Activated CD8-positive, alpha-beta memory T cell treated with anti-CD3 and anti-CD28 coated beads, Interleukin-2, amount 50 U/mL, for 4 hours (primary cell): ENCODE measurements at places on chromosomes 1 and 21.
A peak's percentile ranks its signal among the peaks of the same experiment; 100 is the strongest.

DNA sequence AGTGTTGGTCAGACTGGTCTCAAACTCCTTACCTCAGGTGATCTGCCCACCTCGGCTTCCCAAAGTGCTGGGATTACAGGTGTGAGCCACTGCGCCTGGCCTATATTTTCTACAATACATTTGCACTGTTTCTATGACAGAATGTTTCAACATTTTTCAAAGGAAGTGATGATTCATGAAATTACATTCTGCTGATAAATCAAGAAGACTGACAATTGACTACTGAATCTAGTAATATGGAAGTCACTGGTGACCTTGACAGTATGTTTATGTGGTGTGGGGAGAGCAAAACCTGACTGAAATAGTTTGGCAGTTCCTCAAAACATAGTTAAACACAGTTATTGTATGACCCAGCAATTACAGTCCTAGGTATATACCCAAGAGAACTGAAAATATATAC is 18.1 kb downstream of the LRIF1 start:
- DNase-seq, result no peak

- DNase-seq, result no peak
These were observed 2.4 kb downstream of the ATP8B2 start for GRCh38 chr1:154327466-154328317.

DNA sequence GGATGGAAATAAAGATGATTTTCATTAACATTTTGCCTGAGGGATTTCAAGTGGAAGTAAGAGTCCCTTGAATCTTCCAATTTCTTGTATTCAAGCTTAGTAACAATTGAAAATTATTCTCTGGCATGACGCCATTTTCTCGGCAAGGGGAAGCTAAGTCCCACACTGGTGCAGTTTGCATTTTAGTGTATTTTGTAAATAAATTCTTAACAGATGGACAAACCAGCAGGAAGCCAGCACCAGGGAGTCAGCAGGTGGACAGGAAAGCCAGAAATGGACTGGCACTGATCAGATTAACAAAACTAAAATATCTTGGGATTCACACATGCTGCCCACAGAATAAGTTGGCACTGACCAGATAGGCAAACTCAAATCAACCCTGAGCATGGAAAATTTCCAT is 311.3 kb downstream of the LRRIQ3 start:
- DNase-seq, result no peak

DNA sequence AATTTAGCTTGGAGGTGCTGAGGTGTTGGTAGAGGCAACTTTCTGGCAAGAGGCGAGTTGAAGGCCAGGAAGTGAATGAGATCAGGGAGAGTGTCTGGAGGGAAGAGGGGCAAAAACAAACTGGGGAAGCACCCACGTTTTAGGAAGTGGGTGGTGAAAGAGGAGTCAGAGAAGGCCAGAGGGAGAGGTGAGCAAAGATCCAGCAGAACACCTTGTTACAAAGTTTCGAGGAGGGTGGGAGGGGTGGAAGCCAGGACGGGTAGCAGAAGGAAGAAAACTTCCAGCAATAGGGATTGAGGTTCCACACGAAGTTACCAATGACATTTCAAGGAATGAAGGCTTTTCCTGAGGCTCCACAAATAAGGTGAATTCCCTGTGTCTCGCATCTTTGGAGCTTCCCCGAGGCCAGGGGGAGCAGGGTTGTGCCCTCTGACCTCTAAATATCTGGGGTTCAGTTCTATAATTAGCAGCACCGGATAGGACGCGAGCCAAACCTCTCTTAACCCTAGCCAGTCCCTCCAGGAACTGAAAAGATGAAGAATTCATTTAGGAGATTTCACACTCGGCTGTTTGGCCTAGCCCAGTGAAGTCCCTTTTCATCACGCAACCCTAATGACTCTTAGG is 578 bp upstream of the SESN2 start:
- no peak for DNase-seq

DNA sequence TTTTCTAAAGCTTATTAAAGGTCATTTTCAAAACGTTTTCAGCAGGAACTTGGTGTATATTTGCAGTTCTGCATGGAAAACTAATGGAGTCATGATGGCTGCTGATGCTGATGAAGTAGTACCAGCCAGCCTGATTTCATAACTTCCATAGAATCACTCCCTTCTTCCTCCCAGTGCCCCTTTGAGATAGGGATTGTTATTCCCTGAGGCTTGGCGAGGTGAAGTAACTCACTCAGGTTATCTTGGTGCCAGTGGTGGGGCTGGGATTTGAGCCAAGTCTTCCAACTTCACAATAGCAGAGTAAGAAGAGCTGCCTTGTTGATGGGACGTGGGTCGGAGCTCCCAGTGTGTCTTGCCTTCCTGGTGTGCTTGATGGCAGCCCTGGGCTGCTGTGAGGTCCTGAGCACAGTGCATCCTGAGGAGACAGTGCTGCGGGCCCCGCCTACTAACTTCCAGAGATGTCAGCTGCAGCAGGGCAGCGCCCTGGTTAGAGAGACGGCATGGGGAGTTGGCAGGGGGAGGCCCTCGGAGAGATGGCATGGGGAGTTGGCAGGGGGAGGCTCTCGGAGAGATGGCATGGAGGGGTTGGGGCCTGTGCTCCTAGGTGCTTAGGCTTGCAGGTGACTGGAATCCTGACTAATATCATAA is 92.6 kb downstream of the PCBP3 start:
- DNase-seq, result no peak

GRCh38 chr1:1156140-1157032 is 17.3 kb upstream of the TTLL10 start:
- DNase-seq, result no peak

DNA sequence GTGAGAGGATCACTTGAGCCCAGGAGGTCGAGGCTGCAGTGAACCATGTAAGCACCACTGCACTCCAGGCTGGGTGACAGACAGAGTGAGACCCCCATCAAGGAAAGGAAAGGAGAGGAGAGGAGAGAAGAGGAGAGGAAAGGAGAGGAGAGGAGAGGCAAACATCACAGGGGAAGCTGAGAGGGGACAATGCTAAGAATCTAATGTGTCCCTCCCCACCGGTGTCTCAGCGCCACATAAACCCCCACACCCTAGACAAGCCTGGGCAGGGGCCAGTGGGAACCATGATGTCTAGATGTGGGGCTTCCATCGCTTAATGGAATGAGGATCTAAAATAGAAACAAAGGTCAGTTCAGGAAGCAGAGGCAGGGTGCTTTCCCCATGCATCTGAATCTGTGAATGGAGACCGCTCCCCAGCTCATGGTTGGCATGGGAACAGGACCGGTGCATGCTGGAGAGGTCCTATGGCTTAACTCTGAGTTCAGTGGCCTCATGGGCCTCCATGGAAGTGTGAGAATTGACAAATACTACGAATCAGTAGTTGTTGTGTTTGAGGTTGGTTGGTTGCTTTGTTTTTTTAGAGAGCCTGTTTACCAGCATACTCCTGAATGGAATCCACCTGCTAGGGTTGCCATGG is 16.3 kb upstream of the LAPTM5 start:
- DNase-seq, result no peak

DNA sequence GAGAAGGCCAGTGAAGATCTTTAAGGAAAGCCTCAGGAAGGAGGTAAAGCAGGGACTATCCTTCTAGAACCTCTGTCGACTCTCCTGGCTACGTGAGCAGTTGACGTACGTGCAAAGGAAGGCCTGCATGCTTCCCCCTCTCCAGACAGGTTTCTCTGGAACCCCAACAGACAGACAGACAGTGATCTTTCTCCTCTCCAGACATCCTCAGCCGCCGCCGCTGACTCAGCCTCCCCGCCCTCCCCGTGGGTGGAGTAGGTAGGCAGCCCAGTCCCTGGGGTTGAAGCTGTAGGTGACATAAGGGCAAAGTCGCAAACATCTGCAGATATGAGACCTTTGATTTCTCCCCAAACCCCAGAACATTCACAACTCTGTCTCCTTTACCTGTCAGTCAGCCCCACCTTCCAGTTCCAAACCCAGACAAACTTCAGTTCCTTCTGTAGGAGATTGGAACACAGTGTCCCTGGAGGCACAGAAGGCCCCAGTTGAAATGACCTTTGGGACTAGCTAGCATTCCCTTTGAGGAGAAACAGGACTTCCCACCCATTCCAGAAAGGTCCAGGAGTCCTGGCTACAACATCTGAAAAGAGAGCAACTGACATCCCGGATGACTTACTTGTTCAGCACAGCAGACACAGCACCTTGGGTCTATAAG is 146.0 kb upstream of the JUN start:
- DNase-seq, result peak; percentile 92

DNA sequence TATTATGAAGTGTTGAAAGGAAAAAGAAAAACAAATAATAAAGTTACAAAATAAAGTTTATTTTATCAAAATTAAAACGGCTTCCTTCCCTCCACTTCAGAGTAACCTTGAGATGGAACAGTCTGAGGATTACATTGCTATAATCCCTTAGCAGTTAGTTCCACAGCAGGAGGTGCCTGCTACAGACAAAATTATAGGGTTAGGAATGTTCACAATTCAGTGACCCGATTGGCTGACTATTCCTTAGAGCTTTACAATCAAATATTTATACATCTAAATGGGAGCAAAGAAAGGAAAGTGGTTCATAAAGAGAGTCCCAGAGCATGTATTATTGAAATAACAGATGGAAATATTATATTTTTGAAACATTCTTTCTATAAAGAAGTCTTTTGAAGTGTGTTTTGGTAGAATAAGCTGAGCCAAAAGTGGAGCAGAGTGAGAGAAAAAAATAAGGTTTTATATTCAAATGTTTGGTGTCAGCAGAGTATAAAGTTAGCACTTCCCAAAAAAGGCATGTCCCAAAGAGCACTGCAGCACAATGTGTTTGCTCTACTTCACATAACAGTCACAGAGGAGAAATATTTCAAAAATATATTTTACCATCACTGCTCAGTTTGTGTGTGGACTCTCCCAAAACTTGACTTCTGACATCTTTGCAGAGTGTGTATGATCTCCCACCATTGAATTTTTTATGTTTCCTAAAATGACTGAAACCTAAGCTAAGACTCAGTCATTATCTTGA is 71.4 kb upstream of the GORAB start:
- DNase-seq, result no peak

DNA sequence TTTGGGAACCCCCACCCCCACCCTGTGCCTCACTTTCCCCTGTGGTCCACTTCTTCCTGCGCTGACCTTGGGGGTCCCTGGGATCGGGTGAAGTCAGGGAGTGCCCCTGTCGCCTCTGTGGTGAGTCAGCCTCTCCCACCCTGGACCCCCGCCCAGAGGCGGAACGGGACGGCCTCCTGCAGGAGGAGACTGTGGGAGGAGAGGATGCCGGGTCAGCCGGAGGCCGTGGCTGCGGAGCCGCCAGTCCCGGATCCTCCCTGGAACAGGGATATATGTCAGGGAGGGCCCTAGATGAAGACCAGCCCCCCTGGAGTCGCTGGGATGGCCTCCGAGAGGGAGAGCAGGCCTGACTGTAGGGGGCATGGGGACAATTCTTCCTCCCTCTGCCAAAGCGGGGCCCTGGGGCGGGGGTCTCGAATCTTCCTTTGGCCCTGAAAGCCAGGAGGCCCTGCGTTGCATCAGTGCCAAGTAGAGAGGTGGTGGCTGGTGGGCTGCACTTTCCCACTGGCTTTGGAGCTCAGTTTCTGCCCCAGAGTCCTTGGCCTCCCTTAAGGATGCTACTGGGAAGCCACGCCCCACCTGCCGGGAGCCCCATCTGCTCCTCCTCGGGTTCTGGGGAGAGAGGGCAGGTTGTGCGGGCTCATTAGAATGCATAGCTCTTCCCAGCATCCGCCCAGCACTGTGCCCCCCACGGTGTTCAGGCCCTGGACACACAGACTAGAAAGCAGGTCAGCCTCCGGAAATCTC is 930 bp downstream of the ARHGEF10L start:
- no peak for DNase-seq

- DNase-seq, result no peak
These were observed 87.7 kb upstream of the EDN2 start for GRCh38 chr1:41572224-41572623.

GRCh38 chr1:40870135-40870728 is 8.1 kb upstream of the CITED4 start:
- no peak for DNase-seq

DNA sequence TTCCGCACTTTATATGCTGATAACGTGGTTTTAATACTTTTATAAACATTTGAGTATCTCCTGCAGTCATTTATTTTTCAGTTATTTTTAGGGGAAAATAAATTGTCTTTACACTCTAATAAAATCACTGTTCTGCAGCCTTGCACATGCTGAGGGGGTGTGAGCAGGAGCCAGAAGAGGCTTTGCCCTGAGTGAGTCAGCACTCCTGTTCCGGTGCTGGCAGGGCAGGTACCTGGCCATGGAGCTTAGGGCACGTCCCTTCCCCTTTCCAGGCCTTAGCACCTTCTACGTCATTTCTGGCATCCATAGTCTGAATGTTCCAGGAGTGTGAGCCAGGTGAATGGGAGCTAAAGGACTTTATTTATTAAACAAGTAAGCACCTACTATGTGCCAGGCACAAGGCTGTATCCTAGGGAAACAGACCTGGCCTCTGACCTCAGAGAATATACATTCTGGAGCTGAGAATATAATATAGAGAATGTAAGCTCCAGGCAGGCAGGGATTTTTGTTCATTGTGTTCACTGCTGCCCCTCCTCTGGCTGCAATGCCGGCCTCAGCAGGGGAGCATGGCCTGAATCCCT is 402.9 kb downstream of the PTPRU start:
- DNase-seq, result no peak

- no peak for DNase-seq
These were observed 769 bp downstream of the NTPCR start for GRCh38 chr1:232951180-232951579.

DNA sequence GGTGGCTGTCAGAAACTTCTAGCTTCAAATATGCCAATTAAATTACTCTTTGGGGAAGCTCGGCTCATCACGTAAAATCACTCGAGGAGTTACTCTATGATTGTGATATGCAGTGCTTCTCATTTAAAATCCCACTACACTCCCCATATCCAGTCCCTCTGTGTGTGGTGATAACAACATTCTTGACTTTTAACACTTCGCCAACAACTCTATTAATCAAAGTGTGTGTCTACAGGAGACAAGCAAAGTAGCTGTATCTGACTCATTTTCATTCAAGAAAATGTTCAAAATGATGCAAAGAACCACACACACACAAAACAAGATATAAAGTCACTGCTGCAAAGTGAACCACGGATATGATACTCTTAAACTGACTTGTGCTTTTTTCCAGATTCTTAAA is 341.3 kb downstream of the DSCAM start:
- DNase-seq, result no peak

- DNase-seq, result peak; percentile 19
These were observed 30.9 kb upstream of the TAL1 start for GRCh38 chr1:47262787-47263413.

DNA sequence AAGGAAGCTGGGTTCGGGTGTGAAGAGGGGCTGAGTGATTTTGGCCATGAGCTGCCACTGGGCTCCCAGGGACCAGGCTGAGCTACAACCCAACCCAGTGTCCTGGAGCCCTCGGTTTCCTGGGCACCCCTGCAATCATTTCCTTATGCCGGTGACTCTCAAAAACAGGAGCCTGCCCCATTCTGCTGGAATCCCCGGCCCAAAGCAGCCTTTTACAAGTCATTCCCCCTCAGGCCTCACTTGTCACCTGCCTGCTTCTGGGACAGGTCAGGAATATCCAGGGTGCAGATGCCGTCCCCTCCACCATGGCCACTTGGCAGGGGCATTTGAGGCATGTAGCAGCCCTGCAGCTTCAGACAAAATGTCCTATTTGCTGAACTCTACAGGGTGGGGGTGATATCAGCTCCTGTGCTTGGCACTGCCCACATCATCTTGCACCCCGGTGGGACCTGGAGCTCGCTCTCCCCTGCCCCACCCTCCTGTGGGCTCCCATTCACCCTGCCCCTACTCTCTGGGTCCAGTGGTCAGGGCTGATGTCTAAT is 30.0 kb downstream of the CDK18 start:
- DNase-seq, result no peak
